Activated CD4-positive, alpha-beta T cell treated with anti-CD3 and anti-CD28 coated beads, Interleukin-2, Interleukin-4, amounts not matched to agents 100 ng/mL and 50 ng/mL, durations not matched to agents 16 hours and 8 hours (primary cell): ENCODE measurements at places on chromosomes 2 and 18.
A peak's percentile ranks its signal among the peaks of the same experiment; 100 is the strongest.

DNA sequence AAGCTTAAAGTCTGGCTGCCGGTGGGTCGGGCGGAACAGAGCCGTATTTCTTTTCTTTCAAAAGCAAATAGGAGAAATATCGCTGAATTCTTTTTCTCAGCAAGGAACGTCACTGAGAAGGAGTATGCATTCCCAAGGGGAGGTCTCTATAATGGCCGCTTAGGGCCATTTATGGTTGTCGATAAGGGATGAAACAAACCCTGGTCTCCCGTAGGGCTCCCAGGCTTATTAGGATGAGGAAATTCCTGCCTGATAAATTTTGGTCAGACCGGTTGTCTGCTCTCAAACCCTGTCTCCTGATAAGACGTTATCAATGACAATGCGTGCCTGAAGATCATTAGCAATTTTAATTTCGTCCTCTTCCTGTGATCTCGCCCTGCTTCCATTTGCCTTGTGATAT lies 227.7 kb upstream of the ZEB2 start:
- no peak for DNase-seq

GRCh38 chr2:58163913-58164312 lies 77.2 kb downstream of the FANCL start:
- DNase-seq: no peak

DNA sequence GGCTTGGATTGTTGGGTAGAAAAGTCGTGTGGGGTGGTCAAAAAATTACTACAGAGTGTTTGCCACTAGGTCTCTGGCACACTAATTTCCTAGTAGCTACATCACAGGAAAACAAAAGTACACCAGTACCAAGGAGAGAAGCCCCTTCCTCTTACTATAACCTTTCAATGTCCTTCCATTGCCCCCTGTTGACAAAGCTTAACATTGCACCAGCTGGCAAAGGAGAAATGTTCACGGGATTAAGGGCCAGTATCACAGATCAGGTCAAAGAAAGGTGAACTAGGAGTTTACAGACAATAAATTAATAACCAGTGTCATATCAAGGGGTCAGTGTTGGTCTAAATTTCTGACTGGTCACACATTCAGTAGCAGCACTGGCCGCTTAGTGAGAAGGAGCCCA lies 1139.6 kb upstream of the FAM98A start:
- DNase-seq: no peak

GRCh38 chr2:55148269-55148668 lies 83.8 kb downstream of the CLHC1 start:
- DNase-seq: no peak

GRCh38 chr18:73168236-73168635 lies 300.4 kb upstream of the NETO1 start:
- no peak for DNase-seq

DNA sequence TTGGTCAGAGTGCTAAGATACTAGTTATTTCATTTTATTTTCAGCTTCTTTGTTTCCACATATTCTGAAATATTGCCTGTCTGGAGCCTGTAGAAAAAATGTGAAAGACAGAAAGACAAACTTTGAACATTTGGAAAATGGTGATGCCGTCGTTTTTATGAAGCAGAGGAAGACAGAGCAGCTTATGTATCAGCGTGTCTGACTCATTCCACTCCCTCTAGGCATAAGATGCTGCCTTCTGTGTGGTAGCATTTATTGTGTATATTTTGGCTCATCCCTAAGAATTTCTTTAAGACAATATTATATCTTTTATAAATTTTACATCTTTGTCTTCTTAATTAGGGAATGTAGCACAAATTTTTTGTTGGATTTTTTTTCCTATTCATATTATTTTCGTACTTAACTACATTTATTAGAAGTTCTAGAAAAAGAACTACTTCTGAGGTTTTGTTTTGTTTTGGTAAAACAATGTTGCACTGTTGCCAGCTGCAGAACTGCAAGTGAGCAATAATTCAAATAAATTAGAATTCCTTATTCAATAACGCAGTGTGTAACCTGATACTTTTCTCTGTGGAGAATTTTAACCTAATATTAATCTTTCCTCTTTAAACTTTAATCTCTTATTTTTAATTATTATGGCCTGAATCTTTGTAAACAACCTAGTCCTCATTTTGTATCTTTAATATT lies 300.4 kb downstream of the ZNF407 start:
- no peak for DNase-seq

DNA sequence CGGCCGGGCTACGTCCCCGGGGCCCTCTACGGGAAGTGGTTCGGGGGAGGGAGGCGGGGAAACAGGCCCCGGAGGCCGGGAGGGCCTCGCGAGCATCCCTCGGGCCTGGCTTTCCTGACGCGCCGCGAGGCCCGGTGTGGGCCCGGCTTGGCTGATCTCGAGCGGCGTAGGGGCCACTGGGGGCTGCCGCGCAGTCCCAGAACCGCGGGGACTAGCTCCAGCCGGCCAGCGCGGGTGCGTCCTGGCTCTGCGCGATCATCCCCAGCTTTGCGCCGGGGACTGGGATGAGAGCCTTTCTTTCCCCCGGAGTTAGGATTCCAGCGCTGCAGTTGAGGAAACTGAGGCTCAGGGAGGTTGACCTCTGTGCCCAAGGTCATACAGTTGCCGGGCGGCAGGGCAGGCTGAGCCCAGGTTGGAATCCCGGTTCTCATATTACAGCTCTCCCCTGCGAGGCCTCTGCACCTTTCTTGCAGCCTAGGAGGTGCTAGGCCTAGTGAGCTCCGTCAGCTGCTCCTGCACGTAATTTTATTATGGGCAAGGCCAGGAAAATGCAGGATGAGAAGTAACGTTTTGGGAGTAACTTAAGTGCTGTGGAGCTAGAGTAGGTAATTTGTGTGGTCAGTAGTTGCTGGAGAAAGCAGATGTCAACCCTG lies 501 bp downstream of the LPIN1 start:
- DNase-seq: no peak

GRCh38 chr18:32613821-32614220 lies 143.1 kb upstream of the GAREM1 start:
- no peak for DNase-seq

GRCh38 chr2:96265349-96265839 lies 403 bp downstream of the TMEM127 start:
- DNase-seq: peak; percentile 10

DNA sequence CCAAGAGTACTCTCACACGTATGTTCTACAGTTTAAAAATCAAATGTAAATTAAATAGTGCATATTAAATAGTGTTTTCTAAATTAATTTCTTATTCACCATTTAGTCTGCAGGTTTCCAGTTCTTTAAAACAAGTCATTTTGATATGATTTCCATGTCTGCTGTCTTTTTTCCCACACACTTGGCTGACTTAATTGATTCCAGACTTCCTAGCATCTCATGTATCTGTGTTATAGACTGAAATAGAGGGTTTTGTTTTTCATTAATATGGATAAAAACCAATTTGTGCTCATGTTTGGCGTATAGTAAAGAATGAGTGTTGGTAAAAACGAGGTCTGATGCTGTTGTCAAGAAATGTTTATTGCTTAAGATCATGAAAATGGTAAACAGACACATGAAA lies 104.3 kb downstream of the SRBD1 start:
- DNase-seq: no peak

GRCh38 chr2:218859988-218860831 lies 605 bp downstream of the WNT6 start:
- DNase-seq: no peak

DNA sequence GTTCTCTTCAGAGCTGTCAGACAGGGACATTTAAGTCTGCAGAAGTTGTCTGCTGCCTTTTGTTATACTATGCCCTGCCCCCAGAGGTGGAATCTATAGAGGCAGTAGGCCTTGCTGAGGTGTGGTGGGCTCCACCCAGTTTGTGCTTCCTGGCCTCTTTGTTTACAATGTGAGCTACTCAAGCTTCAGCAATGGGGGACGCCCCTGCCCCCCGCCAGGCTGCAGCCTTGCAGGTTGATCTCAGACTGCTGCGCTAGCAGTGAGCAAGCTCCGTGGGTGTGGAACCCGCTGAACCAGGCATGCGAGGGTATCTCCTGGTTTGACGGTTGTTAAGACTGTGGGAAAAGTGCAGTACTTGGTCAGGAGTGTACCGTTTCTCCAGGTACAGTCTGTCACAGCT lies 24.0 kb upstream of the PAIP2B start:
- no peak for DNase-seq

- DNase-seq: no peak
Measured at GRCh38 chr2:18922276-18922675, 332.9 kb upstream of the NT5C1B start.

DNA sequence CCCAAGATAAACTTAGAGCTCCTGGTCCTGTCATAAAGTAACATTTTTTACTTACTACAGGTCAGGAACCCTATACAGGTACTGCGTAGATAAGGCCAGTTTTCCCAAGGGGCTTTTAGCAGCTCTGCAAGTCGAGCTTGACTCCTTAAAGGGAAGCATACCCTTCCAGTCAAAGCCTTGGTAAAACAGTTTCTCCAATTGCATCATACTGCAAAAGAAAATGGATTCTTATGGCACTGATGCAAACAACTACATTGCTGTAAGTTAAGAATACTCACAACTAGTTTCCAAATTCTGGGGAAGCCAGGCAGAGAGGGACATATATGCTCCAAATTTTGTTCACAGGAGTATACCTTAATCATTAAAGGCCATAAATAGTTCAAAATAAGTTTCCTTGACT lies 31.0 kb downstream of the MYO3B start:
- DNase-seq: no peak

GRCh38 chr2:127182626-127183458 lies 37.3 kb downstream of the CYP27C1 start:
- DNase-seq: no peak

- DNase-seq: no peak
Measured at GRCh38 chr2:105768961-105769452, 24.3 kb downstream of the NCK2 start.

GRCh38 chr2:74632209-74632938 lies 15.8 kb downstream of the M1AP start:
- no peak for DNase-seq

DNA sequence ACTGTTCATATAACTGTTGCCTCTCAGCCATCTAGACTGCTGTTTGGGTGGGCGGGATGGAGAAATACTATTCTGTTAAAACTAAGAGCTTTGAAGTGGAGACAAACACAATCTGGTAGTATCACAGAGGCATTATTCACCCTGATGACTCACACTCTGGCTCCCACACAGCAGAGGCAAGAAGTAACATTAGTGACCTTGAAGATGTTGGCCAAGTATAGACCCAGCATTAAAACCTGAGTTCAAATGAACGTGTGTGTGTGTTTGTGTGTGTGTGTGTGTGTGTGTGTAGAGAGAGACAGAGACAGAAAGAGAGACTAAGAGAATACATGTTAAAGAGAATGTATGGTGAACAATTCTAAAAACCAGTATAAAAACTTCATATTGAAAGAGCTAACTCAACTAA lies 22.5 kb upstream of the ACVR1 start:
- peak; percentile 79 for DNase-seq

DNA sequence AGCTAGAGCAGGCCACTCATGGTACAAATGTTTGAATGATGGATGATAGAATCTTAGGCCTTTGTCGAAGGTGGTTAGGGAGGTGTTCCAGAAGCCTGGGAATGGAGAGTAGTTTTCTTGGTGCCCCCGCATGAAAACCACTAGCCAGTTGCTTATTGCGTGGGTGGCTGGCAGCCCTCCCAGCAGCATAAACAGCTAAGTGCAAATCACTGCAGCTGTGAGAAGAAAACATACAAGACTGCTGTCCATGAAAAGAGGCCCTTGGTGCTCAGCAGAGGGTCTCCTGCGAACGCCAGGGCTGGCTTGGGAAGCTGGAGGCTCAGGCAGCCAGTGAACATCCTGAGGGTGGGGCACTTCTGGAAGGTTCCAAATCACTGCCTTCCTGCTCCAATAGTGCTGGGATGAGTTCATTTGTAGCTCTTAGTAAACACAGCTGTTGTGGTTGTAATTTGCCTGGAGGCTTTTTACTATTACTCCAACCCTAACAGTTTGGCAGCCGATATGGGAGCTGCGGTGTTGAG lies 118.8 kb downstream of the MGAT5 start:
- DNase-seq: no peak

DNA sequence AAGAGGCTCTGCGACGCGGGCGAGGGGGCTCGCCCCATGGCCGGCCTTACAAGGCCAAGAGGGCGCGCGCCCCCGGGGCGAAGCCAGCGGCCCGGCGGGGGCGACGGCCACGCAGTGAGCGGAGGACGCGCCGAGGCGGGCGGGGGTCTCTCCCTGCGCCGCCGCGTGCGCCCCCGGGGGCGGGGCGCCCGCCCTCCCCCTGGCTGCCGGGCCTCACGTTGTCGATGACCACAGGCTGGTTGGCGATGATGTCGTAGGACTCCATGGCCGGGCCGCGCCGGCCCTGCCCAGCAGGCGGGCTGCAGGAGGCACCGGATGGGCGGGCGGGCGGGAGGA lies 250 bp downstream of the ACTR1B start:
- DNase-seq: no peak

GRCh38 chr2:150487537-150488429 lies at the start of gene RND3:
Gene RND3 (minus strand): TSS chr2:150487667. CDS start chr2:150487417, 250 bp downstream.
- peak; percentile 68 for DNase-seq

DNA sequence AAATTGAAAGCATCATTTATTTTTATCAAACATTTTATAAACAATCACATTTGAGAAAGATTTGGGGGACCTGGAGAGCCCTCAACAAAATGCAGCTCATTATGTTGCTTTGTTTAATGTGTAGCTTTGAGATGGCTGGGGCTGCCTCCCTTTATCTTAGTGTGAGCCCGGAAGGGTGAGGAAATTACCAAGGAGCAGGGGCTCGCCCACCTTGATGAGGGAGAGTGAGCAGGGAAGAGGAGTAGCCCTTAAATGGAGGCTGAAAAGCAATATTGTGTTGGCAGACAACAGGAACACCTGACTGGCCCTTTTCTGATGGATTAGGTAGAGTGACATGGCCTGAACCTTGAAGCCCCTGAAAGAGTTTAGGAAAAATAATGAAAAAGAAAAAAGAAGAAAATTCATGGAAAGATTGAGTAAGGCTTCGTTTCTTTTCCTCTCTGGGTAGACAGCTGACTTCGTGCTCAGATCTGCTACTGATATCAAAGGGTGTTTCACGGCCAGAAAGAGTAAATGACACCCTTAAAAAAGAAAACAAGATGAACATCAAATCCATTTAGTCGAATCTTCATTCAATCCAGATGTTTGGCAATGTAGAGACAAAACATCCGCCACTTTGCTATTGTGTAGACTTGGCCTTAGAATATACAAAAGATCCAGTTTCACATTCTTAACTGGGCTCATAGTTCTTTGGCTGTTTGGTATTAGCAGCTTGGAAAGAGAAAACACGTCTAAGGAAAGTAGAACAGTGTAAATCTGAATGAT lies 206.5 kb upstream of the TCF4 start:
- DNase-seq: no peak

GRCh38 chr18:34594266-34594665 lies 115.8 kb upstream of the DTNA start:
- DNase-seq: no peak
